Activated CD8-positive, alpha-beta T cell treated with anti-CD3 and anti-CD28 coated beads for 36 hours (primary cell): ENCODE measurements at places on chromosomes 2 and 18. TPM values are rescaled to one million over a fixed set of nuclear protein-coding genes. Genes with fewer than 3 reads are reported as not detected.

DNA sequence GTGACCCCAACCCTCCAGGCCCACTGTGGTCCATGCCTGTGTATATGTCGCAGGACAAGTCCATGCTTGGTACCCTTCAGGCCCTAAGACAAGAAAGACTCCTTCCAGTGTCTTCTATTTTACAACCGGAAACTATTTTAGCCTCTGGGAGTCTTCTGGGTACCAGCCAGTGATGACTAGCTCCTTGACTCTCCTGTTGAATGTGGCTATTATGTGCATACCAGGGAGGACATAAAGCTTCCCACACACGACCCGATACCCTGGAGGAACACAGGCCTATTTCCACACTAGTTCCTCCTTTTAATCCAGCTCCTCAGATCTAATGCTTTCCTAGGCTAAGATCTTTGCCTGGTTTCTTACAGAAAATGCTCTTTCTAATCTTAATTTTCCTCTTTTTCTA lies 178.1 kb downstream of the NCKAP5 start:
- H3K4me3 ChIP-seq, result no peak overlapping the region
- H3K4me1 ChIP-seq, result no peaks in the 10 kb centered on the region
- no peak for DNase-seq
- H3K27ac ChIP-seq, result no peak overlapping the region
- H3K36me3 ChIP-seq, result no peaks in the 10 kb centered on the region

DNA sequence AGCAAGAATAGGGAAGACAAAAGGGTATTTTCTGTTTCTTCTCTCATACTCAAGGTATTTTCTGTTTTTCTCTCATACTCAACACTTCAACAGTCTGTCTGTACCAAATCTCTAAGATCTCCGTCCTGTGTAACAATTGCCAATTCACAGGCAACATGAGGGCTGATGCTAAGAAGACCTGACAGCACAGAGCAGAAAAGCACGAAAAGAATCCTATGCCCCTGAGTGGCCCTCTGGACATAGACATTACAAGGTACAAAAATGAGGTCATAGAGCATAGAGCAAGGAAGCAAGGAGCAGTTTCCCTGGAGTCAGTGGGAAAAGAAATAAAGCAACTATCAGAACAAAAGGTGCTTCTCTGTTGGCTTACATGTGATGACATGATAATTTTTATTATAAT lies 1612.6 kb upstream of the CELF4 start:
- H3K36me3 ChIP-seq, result no peaks in the 10 kb centered on the region
- H3K27me3 ChIP-seq, result no peaks in the 10 kb centered on the region
- H3K4me1 ChIP-seq, result no peaks in the 10 kb centered on the region
- DNase-seq, result no peak
- H3K4me3 ChIP-seq, result no peak overlapping the region
- H3K27ac ChIP-seq, result no peak overlapping the region

- H3K4me3 ChIP-seq, result no peak overlapping the region
- no peak overlapping the region for H3K27ac ChIP-seq
- H3K36me3 ChIP-seq, result no peaks in the 10 kb centered on the region
- no peaks in the 10 kb centered on the region for H3K4me1 ChIP-seq
- H3K27me3 ChIP-seq, result no peaks in the 10 kb centered on the region
Observed at GRCh38 chr2:167265722-167266121, 377.4 kb downstream of the XIRP2 start.

- no peak overlapping the region for H3K27ac ChIP-seq
- no peak overlapping the region for H3K4me3 ChIP-seq
- H3K4me1 ChIP-seq, result no peaks in the 10 kb centered on the region
- no peak for DNase-seq
- no peaks in the 10 kb centered on the region for H3K36me3 ChIP-seq
- no peaks in the 10 kb centered on the region for H3K27me3 ChIP-seq
Observed at GRCh38 chr2:125658583-125658982, 997.4 kb upstream of the GYPC start.

GRCh38 chr2:204665207-204665606 lies 119.9 kb downstream of the PARD3B start:
- no peaks in the 10 kb centered on the region for H3K36me3 ChIP-seq
- H3K4me3 ChIP-seq, result no peak overlapping the region
- DNase-seq, result no peak
- no peak overlapping the region for H3K27ac ChIP-seq

DNA sequence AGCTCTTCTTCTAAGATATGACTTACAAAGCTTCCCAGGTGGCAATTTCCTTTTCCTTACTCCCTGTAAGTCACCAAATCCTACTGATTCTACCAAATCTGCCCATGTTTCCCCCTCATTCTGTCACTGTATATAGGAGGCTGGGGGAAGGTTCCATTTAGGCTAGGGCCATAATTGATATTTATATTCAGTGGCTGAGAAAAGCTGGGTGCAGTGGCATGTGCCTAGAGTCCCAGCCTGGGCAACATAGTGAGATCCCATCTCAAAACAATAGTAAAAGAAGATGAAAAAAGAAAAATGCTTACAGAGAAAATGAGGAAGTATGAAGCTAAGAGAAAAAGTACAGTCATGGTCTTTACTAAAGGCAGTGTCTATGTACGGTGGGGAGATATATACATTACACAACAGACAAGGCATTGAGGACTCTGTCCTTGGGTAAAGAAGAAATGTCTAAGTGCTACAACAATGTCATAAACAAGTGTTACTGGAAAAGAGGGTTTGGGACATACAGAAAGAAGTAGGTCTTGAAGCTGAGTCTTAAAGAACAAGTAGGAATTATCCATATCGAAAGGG lies 4.8 kb downstream of the CWC22 start:
- no peak for DNase-seq
- no peak overlapping the region for H3K27ac ChIP-seq
- peaks cover 22% of the 10 kb centered on the region for H3K36me3 ChIP-seq
- no peak overlapping the region for H3K4me3 ChIP-seq
- peaks cover 65% of the 10 kb centered on the region for H3K4me1 ChIP-seq
- no peaks in the 10 kb centered on the region for H3K27me3 ChIP-seq

GRCh38 chr2:29223257-29223656 lies 108.0 kb downstream of the CLIP4 start:
- no peaks in the 10 kb centered on the region for H3K27me3 ChIP-seq
- H3K4me1 ChIP-seq, result no peaks in the 10 kb centered on the region
- H3K4me3 ChIP-seq, result no peak overlapping the region
- DNase-seq, result no peak
- no peaks in the 10 kb centered on the region for H3K36me3 ChIP-seq
- no peak overlapping the region for H3K27ac ChIP-seq

DNA sequence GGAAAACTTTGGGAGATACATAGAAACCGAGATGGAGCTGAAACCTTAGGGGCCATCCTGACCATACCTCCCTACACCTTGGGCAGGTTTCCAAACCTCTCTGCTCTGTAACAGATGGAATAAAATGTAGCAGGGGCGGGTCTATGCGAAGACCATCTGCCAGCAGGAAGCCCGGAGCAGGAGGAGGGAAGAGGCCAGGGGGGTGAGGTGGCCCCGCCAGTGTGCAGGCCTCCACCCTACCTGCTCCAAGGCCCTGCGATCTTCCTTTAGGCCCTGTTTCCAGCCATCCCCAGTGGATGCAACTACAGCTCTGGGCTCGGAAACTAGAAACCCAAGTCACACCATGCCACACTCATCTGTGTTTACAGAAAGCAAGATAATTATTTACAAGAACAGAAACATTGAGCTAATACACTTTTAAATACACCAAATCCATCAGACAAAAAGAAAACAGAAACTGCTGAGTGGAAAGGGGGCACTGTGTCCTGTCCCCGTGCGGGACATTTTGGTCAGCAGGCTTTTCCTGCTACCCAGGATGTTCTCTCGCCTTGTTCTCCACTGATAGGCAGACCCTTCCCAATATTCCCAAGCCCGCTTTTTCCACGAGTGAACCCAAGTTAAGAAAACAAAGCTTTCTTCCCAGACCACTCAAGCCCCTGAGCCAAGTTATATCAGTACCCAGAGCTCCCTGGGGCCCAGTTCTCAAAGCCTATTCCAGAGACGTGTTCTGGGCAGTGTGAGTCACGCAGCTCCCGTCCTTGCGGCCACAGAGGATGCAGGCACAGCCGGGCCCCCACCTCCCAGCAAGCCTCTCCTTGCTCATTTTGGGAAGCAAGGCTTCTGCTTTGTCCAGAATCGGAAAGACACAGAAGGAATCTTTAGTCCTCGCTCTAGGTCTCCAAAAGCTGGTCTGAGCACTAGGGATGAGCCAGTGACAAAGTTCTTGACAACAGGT lies 17.3 kb downstream of the CIB4 start:
- no peak overlapping the region for H3K27ac ChIP-seq
- no peak for DNase-seq
- H3K4me1 ChIP-seq, result peaks cover 4% of the 10 kb centered on the region
- no peaks in the 10 kb centered on the region for H3K36me3 ChIP-seq

DNA sequence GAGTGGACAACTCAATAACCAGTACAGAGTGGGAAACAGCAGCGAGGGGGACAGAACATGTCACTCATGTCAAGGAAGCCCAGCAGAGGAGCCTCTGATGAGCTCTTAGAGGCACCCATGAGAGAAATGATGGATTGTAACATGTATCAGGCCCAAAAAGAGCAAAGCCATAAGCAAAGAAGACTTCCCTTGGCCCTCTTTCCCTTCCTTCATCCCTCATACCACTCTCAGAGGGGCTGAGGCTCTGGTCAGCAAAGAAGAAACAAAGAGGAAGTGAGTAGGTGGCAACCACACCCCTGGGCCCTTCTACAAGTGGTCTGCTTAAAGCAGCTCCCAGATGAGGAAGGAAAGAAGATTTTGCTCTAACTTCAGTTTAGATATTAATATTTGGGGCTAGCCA lies 112.8 kb downstream of the CDC42EP3 start:
- H3K27me3 ChIP-seq, result no peaks in the 10 kb centered on the region
- no peaks in the 10 kb centered on the region for H3K36me3 ChIP-seq
- no peak overlapping the region for H3K27ac ChIP-seq
- H3K4me1 ChIP-seq, result peaks cover 33% of the 10 kb centered on the region

DNA sequence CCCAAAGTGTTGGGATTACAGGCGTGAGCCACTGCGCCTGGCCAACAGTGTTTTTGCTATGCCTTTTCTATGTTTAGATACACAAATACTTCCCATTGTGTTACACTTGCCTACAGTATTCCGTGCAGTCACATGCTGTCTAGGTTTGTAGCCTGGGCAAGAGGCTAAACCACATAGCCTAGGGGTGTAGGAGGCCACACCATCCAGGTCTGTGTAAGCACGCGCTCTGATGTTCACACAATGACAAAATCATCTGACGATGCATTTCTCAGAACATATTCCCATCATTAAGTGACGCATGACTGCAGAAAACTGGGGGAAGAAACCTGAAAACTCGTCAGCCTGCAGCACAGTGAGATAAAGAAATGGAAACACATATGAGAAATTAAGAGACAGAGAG lies 46.1 kb upstream of the TWIST2 start:
- H3K27ac ChIP-seq, result no peak overlapping the region
- no peaks in the 10 kb centered on the region for H3K4me1 ChIP-seq
- DNase-seq, result no peak
- H3K36me3 ChIP-seq, result no peaks in the 10 kb centered on the region
- no peak overlapping the region for H3K4me3 ChIP-seq

- H3K36me3 ChIP-seq, result no peaks in the 10 kb centered on the region
- DNase-seq, result no peak
- H3K4me1 ChIP-seq, result no peaks in the 10 kb centered on the region
Observed at GRCh38 chr18:13934058-13934457, 18.7 kb upstream of the MC2R start.

DNA sequence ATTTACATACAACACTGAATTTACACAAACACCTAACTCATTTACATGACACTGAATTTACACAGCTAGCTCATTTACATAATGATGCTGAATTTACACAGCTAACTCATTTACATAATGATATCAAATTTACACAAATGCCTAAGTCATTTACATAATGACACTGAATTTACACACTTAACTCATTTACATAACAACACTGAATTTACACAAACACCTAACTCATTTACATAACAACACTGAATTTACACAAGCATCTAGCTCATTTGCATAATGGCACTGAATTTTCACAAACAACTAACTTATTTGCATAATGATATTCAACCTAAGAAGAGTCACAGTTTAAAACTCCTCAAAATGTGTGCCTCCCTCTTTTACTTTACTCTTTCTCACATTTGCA lies 511.7 kb downstream of the GALR1 start:
- H3K27ac ChIP-seq, result no peak overlapping the region
- H3K4me3 ChIP-seq, result no peak overlapping the region
- H3K27me3 ChIP-seq, result peaks cover 23% of the 10 kb centered on the region

The LAMA3 gene
- not detected for total RNA-seq

The C2orf76 gene
- 11.5 TPM for total RNA-seq

The MC5R gene
- not detected for total RNA-seq

The LYPD1 gene
- total RNA-seq, result not detected

The ARHGEF33 gene
- total RNA-seq, result not detected

The ALPP gene
- not detected for total RNA-seq

The CABLES1 gene
- total RNA-seq, result 2.0 TPM
